T-cell (primary cell): ENCODE measurements at places on chromosomes 13 and 19.

- no peak overlapping the region for H3K4me3 ChIP-seq
- no peak for DNase-seq
- H3K36me3 ChIP-seq: no peaks in the 10 kb centered on the region
- no peaks in the 10 kb centered on the region for H3K4me1 ChIP-seq
These were observed 605.8 kb downstream of the UQCRFS1 start for GRCh38 chr19:28607066-28607583.

DNA sequence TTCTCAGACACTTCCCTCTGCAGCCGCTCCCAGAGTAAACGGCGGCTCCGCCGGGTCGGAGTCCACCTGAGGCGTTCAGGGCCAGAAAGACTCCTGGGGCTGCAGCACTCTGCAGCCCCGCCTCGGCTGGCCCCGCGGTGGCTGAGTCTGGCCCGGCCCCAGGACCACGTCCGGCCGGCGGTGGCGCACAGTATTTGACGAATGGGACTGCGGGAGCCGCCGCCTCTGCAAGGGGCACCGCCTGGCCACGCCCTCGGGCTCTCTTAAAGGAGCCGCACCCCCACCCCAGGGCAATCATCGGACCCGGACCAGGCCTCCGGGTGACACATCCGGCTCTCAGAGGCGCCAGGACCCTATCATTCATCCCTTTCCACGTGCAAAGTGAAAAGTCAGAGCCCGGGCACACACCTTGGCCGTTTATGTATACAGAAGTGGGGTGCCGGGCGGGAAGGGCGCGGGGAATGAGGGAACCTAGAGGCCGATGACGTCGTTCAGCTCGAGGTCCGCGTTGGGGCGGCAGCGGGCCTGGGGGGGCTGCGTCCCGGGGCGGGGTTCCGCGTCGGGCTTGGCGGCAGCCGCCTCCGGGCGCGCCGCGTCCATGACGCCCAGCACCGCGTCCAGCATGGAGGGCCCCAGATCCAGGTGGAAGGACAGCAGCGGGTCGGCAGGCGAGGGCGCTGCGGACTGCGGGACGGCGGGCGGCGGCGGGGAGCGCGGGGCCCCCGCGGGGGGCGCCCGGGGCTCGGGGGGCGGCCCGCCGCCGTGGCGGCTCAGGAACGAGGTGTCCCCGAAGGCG lies 1.2 kb upstream of the LENG9 start:
- peaks cover 4% of the 10 kb centered on the region for H3K36me3 ChIP-seq
- peaks cover 7% of the 10 kb centered on the region for H3K4me1 ChIP-seq
- H3K27me3 ChIP-seq: peaks cover 3% of the 10 kb centered on the region
- H3K27ac ChIP-seq: peak overlapping the region; percentile 72

DNA sequence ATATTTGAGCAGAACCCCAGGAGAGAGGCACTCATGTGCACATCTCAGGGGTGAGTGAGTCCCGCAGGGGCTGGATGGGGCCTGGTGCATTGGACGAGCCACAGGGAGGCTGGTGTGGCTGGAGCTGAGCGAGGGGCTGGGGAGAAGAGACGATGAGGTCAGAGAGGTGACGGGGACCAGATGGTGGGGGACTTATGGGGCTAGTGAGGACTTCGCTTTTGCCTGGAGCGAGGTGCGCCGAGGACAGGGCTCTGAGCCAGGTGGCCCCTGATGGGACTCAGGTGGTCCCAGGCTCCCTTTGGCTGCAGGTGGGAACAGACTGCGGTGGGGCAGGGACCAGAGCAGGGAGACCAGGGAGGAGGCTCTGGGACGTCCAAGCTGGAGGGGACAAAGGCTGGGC lies 6.9 kb upstream of the FXYD3 start:
- no peak for DNase-seq
- no peak overlapping the region for H3K27ac ChIP-seq
- no peak overlapping the region for H3K4me3 ChIP-seq

- H3K4me1 ChIP-seq: no peaks in the 10 kb centered on the region
- H3K27me3 ChIP-seq: no peaks in the 10 kb centered on the region
- no peak overlapping the region for H3K4me3 ChIP-seq
These were observed 50.2 kb downstream of the ZNF146 start for GRCh38 chr19:36265064-36265463.
